ENCODE measurements at places on chromosomes 3 and 15.

DNA sequence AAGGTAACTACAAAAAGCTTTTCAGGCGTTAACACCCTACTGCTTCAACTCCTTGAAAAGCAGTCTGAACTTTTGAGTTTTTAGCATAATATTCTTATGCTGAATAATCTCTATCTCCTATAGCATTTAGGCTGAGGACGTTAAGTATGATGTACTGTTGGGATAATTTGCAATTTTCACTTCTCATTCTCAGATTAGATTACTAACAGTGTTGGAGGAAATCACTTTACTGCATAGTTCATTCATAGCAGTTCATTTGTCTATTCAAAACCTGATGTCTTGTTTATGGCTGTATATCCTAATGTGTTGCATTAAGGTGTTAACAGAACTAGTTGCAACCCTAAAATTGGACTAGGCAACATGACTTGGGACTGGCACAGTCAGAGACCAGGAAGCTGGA is 983.1 kb downstream of the FHIT start:
- DNase-seq, result no peak

GRCh38 chr15:101444807-101445508 is 44.5 kb downstream of the PCSK6 start:
- DNase-seq, result no peak

- DNase-seq, result peak; percentile 32
Measured at GRCh38 chr15:46343196-46343935, 708.5 kb downstream of the SQOR start.

GRCh38 chr3:72694398-72694797 is 153.8 kb downstream of the SHQ1 start:
- DNase-seq, result no peak

DNA sequence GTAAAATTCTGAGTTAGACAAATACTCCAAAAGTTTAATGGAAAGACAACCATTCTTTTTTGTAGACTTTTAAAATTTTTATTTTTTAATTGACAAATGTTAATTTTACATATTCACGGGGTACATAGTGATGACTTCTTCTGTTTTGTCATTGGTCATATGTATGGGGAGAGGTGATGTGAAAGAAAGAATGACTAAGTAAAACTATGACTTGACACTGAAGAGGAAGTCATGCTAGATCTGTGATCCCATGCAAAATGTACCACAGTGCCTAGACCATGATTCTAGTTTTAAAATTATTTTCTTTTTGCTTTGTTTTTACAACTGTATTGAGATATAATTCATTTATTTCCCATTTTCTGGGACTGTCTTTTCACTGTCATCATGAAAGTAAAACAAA is 281.6 kb downstream of the MBNL1 start:
- no peak for DNase-seq

DNA sequence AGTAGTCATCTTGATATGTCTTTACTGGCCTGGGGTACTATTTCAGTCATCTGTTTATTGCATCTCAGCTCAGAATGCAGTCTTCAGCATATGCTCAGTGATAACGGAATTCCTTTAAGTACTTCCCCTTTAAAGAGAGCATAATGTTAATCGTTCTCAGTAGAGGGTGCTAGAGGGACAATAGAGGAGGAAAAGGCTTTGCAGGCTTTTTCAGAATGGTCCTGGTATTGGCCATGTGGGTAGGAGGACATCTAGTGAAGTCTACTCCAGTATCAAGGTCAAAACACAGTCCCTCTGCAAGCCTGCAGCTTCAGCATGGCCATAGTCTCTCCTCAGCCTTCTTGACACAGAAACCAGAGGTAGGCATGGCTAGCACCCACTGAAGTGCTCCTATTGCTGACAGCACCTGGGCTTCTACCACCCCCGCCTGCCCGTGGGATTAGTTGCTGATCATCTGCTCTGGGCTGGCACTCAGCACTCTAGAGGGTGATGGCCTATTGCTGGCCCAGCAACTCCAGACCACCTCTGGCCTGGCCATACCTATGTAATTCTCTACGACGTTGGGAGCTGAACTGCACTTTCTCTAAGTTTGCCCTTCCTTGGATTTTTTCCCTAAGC is 65.4 kb downstream of the KCNH8 start:
- DNase-seq, result peak; percentile 90

DNA sequence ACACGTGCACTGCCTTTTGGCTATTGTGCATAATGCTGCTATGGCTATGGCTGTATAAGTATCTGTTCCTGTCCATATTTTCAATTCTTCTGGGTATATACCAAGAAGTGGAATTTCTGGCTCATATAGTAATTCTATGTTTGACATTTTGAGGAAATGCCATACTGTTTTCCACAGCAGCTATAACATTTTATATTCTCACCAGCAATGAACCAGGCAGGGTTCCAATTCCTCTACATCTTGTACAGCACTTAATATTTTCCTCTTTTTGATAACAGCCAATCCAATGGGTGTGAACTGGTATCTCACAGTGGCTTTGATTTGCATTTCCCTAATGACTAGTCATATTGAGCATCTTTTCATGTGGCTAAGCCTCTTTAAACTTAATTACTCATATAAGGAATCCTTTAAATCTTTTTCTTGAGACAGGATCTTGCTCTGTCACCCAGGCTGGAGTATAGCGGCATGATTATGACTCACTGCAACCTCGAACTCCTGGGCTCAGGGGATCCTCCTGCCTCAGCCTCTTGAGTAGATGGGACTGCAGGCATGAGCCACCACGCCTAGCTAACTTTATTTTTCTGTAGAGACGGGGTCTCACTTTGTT is 38.1 kb upstream of the IGDCC4 start:
- no peak for DNase-seq
